Ammon's horn (tissue), 1 donor: ENCODE measurements at places on chromosomes 3 and 15.

GRCh38 chr15:63166219-63166618 is 8.9 kb upstream of the RPS27L start:
- DNase-seq: no peak

- no peak for DNase-seq
Observed at GRCh38 chr3:70564552-70564951, 252.1 kb upstream of the MDFIC2 start.

- DNase-seq: no peak
Observed at GRCh38 chr15:73996267-73996666, 1.8 kb downstream of the PML start.

DNA sequence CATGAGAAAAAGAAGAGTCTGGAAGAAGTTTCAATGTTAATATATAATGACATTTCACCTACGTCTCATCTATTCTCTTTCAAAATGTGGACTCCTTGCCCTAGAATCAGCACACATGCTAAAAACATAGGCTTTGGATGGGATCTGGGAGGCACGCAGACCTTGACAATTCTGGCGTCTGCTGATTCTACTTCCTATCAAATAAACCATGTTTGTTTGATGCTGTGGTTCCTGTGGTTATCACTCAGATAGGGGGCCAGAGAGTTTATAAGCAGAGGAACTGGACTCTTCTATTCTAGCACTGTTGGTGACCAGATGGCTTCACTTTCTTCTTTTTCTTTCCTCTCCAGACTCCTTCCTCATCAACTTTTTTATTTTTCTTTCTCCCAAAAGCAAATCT is 336.8 kb downstream of the DIPK2A start:
- no peak for DNase-seq

- no peak for DNase-seq
Observed at GRCh38 chr3:13654330-13655060, 105.6 kb downstream of the FBLN2 start.

- DNase-seq: no peak
Observed at GRCh38 chr3:127822682-127823425, 539 bp upstream of the MGLL start.

DNA sequence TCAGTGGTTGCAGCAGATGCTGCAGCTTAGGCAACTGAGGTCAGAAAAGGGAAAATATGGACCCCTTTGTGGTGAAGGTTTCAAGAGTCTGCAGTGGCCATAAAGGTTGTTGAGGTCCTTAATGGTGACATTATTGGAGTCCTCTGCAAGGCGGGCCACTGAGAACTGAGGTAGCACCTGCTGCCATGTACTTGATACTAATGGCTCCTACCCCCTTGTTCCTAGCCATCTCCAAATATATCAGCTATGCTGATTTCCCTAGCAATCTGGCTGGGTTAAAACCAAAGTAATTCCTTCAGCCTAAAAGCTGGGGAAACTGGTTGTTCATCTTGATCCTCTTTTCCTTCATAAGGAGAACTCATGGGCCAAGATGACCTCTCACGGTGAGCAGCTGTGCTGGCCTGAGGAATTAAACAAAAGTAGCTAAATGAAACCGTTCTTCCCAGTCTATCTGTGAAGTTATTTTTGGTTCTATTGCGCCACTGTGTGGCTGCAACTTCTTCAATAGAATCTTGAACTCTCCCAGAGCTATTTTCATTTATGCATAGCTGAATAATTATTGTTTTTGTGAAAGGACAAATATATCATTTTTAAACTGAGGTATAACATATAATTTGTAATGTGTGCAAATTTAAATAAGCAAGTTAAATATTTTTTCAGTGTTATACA is 76.1 kb upstream of the PLSCR4 start:
- DNase-seq: peak; percentile 53

DNA sequence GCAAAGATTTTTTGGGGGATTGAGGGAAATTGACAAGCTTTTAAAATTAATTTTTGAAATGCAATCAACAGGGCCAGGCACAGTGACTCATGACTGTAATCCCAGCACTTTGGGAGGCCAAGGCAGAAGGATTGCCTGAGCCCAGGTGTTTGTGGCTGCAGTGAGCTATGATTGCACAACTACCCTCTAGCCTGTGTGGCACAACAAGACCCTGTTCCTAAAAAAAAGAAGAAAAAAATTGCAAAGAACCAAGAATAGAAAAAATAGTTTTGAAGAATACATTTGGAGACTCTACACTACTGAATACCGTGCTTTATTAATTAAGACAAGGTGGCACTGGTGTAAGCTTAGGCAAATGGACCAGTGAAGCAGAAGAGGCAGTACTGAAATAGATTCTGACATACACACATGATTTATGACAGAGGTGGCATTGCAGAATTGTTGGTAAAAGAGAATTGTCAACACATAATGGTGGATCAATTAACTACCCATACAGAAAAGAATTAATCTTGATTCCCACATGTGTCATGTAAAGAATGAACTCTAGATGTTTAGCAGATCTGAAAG is 443.3 kb upstream of the ATP11B start:
- no peak for DNase-seq

DNA sequence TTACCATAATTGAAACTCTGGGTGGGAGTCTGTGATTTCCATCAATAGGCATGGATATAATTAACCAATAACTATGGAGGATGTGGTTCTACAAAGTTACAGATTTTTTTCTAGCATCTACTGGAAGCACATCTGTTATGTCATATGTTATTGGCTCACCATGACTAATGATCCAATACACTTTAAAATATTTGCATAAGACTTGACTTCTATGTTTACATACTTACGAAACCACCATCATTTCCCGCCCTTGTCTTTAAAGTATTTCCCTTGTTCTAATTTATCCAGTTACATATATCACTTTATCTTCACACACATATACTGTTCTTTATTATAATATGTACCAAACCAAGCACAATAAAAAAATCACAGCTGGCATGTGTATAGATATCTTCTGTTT is 380.3 kb upstream of the CBLB start:
- DNase-seq: no peak
